Prostate gland (tissue), 2 donors: ENCODE measurements at places on chromosomes 11 and 22. TPM values are rescaled to one million over a fixed set of nuclear protein-coding genes. Genes with fewer than 3 reads are reported as not detected.

GRCh38 chr22:46057246-46058090 lies 80.5 kb upstream of the WNT7B start:
- peaks cover 28% of the 10 kb centered on the region for H3K4me1 ChIP-seq
- no peak for DNase-seq
- peak overlapping the region; percentile 3 for H3K4me3 ChIP-seq
- no peaks in the 10 kb centered on the region for H3K27me3 ChIP-seq

GRCh38 chr11:95248666-95249467 lies 17.9 kb upstream of the SESN3 start:
- no peaks in the 10 kb centered on the region for H3K36me3 ChIP-seq
- no peak overlapping the region for H3K27ac ChIP-seq
- DNase-seq, result no peak
- H3K27me3 ChIP-seq, result no peaks in the 10 kb centered on the region
- H3K4me3 ChIP-seq, result no peak overlapping the region
- H3K4me1 ChIP-seq, result no peaks in the 10 kb centered on the region

- H3K27me3 ChIP-seq, result no peaks in the 10 kb centered on the region
- H3K4me1 ChIP-seq, result no peaks in the 10 kb centered on the region
- no peak overlapping the region for H3K27ac ChIP-seq
- no peaks in the 10 kb centered on the region for H3K36me3 ChIP-seq
These were observed 7.4 kb downstream of the MOB2 start for GRCh38 chr11:1479006-1479677.

- no peak overlapping the region for H3K4me3 ChIP-seq
- no peaks in the 10 kb centered on the region for H3K36me3 ChIP-seq
- no peaks in the 10 kb centered on the region for H3K27me3 ChIP-seq
- no peak for DNase-seq
These were observed 368.6 kb downstream of the TBC1D22A start for GRCh38 chr22:47130883-47131631.

- H3K27me3 ChIP-seq, result no peaks in the 10 kb centered on the region
- peak; percentile 39 for DNase-seq
- no peaks in the 10 kb centered on the region for H3K36me3 ChIP-seq
- H3K27ac ChIP-seq, result peak overlapping the region; percentile 86
- H3K4me3 ChIP-seq, result peak overlapping the region; percentile 95
- H3K4me1 ChIP-seq, result no peaks in the 10 kb centered on the region
These were observed 1.3 kb downstream of the PAFAH1B2 start for GRCh38 chr11:117145393-117145761.

DNA sequence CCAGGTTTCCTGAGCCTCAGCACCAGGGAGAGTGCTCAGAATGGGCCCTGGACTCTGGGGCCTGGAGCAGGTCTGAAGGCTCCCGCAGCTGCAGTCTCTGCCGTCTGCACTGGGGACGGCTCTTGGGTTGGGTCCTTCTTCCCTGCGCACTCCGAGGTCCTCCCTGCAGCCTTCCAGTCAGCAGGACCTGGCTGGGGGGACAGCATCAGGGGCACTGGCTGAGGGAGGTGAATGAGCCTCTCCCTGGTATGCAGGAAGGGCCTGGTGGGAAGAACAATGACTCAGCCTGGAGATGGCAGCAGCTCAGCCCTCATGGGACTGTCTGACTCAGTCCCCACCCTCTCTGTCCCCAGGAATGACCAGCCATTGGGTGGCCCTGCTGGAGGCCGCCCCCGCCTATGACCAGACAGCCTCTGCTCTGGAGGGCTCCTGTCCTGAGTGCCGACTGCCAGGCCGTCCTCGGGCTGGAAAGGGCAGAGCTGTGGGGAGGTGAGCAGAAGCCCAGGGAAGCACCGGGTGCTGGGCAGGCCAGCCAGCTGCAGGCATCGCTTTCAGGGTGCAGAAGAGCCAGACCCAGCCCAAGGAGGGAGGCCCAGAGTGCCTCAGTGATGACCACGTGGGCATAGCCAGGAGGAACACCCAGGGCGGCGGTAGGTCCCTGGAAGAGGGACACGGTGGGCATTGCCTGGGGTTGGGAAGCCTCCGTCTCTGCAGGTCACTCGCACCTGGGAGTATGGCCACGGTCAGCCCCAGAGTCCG lies 455.0 kb downstream of the BRD1 start:
- H3K27me3 ChIP-seq, result peaks cover 11% of the 10 kb centered on the region
- H3K4me3 ChIP-seq, result no peak overlapping the region
- H3K36me3 ChIP-seq, result no peaks in the 10 kb centered on the region
- H3K27ac ChIP-seq, result no peak overlapping the region
- peak; percentile 1 for DNase-seq

DNA sequence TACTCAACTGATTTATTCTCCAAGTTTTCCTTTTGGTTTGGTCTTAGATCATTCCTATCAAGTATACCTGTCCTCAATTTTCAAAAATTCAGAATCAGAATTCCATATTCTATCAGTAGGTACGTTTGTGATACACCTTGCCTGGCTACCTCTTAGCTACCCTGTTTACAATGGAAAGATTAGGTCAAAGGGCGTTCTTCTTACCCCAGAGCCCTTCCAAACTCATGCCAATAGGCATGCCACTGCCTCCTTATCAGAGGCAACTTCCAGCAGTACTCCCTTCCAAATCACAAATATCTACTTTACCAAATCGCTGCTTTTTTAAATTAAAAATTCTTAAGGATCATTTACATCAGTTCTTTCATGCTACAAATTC lies 1.0 kb downstream of the PATL1 start:
- H3K27me3 ChIP-seq, result no peaks in the 10 kb centered on the region
- no peak for DNase-seq
- peaks cover 8% of the 10 kb centered on the region for H3K4me1 ChIP-seq

Gene ADM2
- total RNA-seq, result 7.3 TPM

Gene C22orf23
- total RNA-seq, result not detected

Gene TESMIN
- 20.6 TPM for total RNA-seq

Gene TBX10
- not detected for total RNA-seq

Gene GNAZ
- total RNA-seq, result 22.6 TPM

Gene CCDC81
- 0.17 TPM for total RNA-seq
